Fibroblast of mammary gland (primary cell): ENCODE measurements at places on chromosomes 4 and X.
A peak's percentile ranks its signal among the peaks of the same experiment; 100 is the strongest.

DNA sequence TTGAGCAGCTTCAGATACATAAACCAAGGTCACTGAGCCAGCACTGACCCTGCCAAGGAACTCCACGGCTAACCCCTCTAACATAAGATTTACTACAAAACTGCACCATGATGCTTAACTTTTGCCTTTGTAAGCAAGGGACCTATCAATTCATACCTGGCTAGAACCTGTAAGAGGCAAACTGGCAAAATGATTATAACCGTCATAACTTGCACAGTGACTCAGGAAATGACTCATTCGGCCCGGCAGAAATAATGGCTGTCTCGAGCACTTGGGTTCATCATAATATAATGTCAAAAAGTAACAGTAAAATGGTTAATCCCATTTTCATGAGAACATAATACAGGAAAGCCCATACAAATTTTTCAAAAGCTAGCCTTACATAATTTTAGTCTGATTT, 17.2 kb downstream of the RASGEF1B start:
- DNase-seq: no peak

DNA sequence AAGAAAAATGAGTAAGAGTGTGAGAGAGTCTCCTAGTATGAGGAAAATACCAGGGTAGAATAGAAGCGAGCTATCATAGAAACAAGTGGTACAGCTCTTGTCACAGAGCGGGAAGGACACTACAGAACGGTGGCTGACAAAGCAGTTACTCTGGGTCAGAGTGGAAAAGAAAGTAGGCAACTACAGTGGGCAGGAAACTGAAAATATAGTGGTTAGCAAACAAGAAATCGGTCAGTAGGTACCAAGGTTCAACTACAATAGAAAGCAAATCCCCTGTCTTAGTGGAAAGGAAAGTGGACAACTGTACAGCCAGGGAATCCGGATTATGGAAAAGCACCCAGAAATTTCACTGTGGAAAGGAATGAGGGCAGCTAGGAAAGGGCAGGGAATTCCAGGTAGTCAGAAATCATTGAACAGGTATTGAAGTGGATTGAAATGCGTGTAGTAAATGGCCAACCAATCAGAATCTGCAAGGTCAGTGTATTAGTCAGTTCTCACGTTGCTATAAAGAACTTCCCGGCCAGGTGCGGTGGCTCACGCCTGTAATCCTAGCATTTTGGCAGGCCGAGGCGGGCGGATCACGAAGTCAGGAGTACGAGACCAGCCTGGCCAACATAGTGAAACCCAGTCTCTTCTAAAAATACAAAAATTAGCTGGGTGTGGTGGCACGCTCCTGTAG, 219.6 kb upstream of the DIAPH2 start:
- DNase-seq: no peak

DNA sequence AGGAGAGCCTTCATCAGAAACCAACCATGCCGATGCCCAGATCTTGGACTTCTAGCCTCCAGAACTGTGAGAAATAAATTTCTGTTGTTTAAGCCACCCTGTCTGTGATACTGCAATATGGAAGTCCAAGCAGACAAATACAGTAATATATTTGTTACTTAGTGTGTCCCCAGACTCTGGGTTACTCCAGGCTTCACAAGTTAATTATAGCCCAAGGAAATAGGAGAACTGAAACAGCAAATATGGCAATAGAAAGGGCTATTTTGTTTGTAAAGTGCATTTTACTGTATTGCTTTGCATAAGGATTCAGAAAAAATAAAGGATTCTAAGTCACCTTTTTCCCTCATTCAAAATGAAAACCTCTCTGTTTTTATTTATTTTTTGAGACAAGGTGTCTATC, 15.7 kb downstream of the TIGD4 start:
- DNase-seq: no peak

GRCh38 chr4:8332038-8332857, 62.7 kb downstream of the HTRA3 start:
- no peak for DNase-seq

DNA sequence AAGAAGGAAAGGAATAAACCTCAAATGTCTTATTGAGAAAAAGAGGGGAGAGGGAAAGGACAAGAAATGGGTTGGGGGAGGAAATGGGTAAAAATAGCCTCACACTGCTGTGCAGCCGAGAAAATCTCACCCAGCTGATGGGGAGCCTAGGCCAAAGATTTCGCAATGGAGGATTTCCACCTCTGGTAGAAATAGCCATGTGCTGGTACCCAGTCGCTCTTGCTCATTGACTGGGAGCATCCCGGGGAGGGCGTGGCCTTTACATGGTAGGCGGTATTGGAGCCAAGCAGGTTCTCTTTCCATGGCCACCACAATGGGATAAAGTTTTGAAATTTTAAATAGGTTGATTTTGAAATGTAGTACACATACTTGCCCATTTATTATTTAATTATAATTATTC, 255.1 kb upstream of the LDB2 start:
- peak; percentile 26 for DNase-seq
